ENCODE measurements at places on chromosomes 11 and 22.
A peak's percentile ranks its signal among the peaks of the same experiment; 100 is the strongest.

DNA sequence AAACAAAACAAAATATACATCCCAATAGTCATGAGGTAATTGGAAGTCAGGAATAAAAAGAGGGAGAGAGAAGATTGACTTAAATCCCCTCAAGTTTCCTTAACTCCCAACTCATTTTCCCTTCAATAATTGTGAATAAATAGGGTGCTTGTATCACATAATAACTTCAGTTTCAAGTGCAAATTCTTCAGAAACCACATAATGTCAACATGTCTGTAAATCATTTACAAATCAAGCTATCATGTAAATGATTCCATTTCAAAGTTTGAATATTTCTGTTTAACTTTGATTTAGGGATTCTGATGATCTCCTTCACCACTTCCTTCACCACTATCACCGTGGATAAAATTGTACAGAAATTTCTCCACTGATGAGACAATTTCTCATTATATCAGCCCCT, 23.2 kb downstream of the CASP5 start:
- no peak for DNase-seq

DNA sequence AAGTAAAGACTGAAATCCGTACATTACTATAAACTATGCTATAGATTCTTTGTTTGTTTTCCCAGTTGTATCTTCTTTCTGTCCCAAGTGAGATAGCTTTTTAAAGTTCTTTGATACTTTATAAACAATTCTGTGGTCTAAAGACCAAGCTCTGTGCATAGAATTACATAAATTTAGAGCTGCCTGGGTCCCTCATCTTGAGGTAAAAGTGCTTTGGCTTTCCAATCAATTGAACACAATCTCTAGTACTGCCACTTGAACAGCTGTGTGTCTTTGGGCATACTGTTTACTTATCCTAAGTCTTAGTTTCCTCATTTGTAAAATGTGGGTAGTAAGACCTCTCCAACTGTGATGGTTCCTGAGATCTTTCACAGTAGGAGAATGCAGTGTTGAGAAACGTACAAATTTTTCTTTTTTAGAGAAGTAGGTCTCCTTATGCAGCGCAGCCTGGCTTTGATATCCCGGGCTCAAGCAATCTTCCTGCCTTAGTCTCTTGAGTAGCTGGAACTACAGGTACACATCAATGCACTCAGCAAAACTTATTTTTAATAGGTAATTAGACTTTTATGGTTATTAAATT, 2.5 kb upstream of the EED start:
- no peak for DNase-seq

DNA sequence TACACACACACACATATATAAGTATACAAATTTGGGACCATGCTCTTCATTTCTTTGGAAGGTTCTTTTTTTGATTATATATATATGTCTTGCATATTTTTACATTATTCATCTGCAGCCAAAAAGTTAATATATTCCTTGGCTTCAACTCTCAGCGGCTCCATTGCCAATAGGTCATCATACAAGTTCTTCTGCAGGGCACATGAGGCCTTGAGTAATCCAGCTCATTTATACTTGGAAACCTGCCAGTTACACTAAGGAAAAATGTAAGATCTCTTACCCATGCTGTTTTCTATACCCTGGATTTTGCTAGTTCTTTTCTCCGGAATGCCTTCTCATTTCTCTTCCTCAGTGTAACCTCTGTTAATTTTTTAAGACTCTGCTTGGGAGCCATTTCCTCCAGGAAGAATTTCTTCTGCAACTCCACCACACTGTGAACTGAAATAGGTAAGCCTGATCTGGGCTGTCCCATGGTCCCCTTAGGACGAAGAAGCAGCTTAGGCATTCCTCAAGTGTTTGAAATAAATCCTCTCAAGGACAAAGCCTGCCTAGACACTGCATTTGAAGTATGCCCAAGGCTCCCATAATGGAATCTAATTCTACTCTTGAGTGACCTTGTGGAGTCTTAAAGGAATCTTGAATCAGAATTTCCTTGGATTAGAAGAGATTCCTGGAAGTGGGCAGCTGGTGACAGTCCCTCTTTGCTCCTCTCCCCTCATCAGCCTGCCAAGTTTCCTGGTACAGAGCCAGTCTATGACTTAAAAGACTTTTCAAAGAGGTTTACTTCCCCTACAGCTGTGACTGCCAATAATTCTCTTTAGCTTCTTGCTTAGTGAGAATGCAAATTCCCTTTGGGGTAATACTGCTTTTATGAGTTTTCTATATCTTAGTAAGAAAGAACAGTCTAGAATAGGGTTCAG, 182.8 kb downstream of the C11orf87 start:
- peak; percentile 49 for DNase-seq

- DNase-seq: no peak
Measured at GRCh38 chr11:7501894-7502293, 11.9 kb upstream of the PPFIBP2 start.

DNA sequence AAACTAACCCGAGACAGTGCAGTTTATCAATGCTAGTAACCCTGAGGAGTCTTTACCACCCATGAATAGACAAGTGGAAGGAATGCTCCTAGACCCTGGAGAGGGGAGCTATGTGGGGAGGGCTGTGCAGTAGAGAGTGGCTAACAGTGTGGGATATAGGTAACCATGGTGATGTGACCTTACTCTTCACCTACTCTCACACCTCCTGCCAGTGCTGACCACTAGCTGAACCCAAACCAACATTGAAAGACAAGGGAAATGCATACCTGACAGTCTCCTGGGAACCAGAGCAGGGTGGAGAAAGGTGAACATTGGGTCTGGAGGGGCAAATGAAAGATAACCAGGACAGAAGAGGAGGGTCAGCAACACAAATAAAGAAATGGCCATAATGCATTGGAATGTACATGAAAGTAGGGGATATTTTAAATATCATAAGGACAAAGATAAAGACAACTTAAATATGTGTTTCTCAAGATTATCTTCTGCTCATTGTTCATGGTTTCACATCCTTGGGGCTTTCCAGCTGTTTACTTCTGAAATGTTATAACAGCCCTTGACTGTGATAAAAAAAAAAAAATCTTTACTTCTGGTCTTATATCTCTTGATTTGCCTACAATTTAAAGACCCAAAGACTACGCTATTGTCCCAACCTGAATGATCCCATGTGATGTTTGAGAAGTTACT, 983.3 kb upstream of the TENM4 start:
- DNase-seq: no peak

DNA sequence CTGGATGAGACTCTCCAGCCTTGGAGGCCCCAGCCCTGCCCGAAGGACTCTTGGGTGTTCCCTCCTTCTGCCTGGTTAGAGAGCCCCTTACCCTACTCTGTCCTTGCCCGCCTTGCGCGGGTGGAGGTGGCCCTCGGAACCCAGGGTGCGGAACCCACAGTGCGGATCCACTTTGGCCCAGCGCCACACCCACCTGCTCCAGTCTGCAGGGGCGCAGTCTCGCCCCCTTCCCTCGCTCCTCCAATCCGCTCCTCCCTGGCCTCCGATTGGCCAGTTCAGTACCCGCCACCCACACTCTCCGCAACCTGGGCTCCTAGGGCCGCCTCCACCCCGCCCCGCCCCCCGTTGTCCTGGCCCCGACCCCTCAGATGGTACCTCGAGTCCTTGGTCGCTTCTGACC, 2.4 kb downstream of the CAPN1 start:
- no peak for DNase-seq

DNA sequence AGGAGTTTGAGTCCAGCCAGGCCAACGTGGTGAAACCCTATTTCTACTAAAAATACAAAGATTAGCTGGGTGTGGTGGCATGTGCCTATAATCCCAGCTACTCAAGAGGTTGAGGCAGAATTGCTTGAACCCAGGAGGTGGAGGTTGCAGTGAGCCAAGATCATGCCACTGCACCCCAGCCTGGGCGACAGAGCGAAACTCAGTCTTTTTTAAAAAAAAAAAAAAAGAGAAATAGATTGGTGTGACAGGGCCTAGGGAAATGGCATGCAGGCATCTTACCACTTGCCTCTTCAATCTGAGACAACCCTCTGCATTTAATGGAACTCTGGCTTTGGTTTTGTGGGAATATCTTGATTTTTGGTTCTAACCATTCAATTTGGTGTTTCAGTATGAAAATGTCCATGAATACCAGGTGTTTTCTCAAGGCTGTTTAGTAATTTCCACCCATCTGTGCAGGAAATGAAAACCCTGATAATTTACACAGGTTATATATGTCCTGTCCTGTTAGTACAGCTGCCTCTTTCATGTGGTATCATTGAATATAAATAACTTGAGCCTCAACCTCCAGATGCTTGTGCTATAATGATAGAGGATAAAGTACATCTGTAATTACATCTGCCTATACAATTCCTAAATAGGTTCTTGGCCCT, 8.4 kb downstream of the XBP1 start:
- no peak for DNase-seq

DNA sequence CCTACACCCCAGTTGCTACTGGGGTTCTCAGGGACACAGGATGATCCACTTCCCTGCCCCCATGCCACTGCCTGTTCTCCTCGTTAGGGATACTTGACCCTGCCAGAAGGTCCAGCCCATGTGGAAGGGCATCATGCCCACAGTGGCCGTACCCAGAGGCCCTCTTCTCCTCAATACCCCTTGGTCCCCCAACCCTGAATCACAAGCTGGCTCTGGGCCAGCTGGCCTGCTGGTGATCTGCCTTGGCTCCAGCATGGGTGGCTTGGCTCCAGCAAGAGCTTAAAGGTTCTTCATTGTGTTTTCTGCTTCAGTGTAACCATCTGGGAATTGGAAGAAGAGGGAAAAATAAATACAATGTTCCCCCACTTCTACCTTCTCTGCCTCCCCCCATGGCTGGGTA, 11.1 kb upstream of the TPBGL start:
- DNase-seq: no peak

GRCh38 chr11:18394275-18394927, at the start of gene LDHA:
TSS of gene LDHA (plus strand) at chr11:18394563. CDS start at chr11:18396843, 2,280 bp downstream.
- peak; percentile 97 for DNase-seq

GRCh38 chr11:8831861-8832260, 79.1 kb upstream of the AKIP1 start:
- no peak for DNase-seq

DNA sequence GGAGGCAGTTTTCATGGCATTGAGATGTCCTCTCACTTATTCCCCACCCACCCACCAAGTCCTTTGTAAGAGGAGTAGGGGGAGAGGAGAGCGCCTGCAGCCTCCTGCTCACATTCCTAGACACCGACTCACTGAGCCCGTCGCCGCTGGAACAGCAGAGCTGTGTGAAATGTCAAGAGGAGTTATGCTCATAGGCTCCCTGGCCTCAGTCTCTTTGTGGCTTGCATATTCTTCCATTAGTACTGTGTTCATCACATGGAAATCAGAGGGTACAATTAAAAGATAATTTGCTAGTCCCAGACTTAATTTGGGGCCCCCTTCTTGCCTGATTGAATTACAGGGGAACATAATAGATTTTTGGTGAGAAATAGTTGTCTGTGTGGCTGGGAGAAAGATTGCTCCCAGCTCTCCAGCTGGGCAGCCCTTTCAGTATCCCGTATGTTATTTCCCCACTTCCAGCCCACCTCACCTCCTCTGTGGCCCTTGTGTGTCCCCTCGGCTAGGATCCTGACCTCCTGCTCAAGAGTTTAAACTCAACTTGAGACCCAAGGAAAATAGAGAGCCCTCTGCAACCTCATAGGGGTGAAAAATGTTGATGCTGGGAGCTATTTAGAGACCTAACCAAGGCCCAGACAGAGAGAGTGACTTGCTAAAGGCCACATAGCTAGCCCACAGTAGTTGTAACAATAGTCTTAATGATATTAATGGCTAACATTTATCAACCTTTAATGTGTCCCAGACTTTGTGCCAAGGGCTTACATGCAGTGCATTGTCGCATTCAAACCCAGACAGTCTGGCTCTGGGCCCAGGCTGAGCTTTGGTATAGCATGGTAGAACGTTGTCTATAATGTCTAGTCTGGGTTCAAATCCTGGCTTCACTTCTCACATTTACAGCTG, 32.2 kb downstream of the LIMK2 start:
- peak; percentile 60 for DNase-seq

GRCh38 chr22:18145676-18146388, 4.1 kb upstream of the USP18 start:
- no peak for DNase-seq

GRCh38 chr22:19045094-19045493, 77.1 kb downstream of the DGCR2 start:
- no peak for DNase-seq

DNA sequence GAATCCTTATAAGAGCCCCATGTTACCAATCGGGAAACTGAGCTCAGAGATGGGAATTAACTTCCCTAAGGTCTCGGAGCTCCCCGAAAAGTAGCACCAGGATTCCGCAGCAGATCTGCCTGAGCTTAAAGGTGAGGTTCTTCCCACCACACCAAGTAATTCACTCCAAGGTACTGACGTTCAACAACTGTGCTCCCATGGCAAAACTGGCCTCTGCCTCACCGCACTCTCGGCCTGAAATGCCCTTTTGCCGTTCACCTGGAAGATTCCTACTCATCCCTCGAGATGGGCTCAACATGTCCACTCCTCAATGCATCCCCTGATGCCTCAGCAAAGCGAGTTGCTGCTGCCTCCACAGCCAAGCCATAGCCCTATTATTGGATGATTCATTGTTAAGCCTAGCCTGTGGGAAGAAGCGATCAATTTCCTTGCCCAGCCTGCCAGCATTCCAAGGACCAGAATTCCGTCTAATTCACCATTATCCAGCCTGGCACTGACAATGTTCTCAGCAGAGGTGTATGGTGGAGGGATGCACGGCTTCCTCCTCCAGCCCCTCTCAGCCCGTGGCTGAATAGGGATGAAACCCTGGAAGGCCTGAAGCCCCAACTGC, 4.2 kb downstream of the PLAAT3 start:
- DNase-seq: no peak

DNA sequence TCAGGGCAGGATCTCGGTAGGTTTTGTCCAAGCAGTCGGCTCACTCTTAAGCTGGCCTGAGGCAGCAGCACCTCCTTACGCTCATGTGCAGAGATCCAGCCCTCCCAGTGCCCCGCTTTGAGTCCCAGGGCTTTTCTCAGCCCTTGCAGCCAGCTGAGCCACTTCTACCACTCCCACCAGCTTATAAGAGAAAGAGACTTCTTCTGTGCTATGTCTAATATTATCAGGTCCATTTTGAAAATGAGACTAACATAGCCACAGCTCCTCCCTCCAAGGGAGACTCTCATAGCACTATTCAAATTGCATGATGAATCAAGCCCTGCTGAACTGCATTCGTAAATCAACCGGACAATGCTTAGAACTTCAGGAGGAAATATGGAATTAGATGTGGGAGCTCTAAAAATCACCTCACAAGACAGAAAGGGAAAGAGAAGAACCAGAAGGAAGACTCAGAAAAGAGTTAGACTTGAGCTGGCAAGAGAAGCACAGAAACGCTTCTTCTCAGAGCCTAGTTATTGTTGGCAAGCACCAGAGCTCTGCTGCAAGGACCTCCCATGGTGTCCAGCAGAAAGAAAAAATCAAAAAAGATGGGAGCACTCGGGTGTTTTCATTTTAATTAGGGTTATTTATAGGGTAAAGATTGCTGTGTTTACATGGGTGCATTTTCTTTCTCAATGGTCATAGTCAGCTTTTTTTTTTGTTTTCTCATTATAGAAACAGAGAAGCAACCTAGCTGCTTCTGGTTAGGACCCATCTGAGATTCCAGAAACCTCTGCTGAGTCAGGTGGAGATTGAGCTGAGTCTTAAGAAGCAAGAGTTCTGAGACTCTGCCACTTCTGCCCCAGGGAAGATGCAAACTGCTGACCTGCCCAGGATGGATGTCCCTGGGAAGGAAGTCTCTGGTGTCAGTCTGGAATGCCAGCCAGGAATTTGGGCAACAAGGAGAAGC, 181.4 kb downstream of the ETS1 start:
- no peak for DNase-seq

- DNase-seq: no peak
Measured at GRCh38 chr11:22984045-22984444, 123.8 kb upstream of the CCDC179 start.

All from MCF 10A (cell line).